ENCODE measurements at places on chromosomes 3 and 15. TPM values are rescaled to one million over a fixed set of nuclear protein-coding genes. Genes with fewer than 3 reads are reported as not detected.

Gene ULK4
- 14.2 TPM for total RNA-seq

Gene GREM1
- 0.17 TPM for total RNA-seq

Gene NEK10
- 3.3 TPM for total RNA-seq

Gene CYFIP1
- 169 TPM for total RNA-seq

DNA sequence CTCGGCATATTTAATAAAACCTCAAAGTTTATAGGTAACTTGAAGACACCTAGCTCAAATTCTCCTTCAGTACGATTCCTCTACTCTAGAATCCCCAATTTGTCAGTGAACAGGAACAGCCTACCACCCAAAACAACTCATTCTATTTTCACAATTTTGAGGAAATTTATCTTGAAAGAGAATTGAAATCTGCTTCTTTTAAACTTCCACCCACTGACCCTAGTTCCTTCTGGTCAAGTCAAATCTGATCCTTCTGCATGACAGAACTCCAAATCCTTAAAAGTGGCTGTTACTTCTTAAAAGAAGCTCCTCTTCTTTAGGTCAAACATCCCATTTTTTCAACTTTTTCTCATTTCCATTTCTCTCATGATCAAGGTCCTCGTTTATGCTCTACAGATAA is 4.4 kb downstream of the GABPB1 start:
- peaks cover 23% of the 10 kb centered on the region for H3K4me1 ChIP-seq
- peaks cover 4% of the 10 kb centered on the region for H3K36me3 ChIP-seq
- H3K4me3 ChIP-seq: no peak overlapping the region

Gene EPHB3
- total RNA-seq: 11.7 TPM

Gene ITIH1
- 14.1 TPM for total RNA-seq

Gene MASP1
- 0.60 TPM for total RNA-seq

Gene MUC4
- 0.44 TPM for total RNA-seq

Gene SQOR
- 39.3 TPM for total RNA-seq

- peaks cover 3% of the 10 kb centered on the region for H3K36me3 ChIP-seq
- H3K27ac ChIP-seq: peak overlapping the region; percentile 91
Measured at GRCh38 chr15:90004252-90004651, 3.1 kb downstream of the ZNF710 start.

DNA sequence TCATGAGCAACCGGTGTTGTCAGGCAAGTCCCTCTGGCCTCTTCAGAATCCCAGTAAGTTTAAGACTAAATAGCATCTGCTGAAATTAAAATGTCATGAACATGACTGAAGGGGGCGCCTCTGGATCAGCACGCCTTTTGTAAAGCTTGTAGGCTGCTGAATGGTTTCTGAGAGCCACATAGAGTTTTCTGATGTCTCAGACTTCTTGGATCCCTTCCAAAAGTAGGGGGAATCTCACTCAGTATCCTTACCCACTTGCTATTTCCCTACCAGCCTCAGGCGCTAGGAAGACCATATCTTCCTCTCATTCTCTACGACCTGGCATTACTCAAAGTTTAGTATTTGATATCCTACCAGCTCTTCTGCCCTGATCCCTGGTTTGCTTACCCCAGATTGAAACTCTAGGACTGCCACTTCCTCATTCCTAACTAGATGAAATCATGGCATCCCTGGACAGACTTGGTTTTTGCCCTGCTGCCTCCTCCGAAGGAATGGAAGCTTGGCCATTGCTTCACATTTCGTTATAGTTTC is 62.7 kb upstream of the CD47 start:
- peaks cover 17% of the 10 kb centered on the region for H3K4me1 ChIP-seq
- no peaks in the 10 kb centered on the region for H3K36me3 ChIP-seq
- no peaks in the 10 kb centered on the region for H3K27me3 ChIP-seq
- no peak for DNase-seq
- no peak overlapping the region for H3K27ac ChIP-seq

GRCh38 chr15:31337352-31338031 is 10.9 kb downstream of the KLF13 start:
- H3K27ac ChIP-seq: no peak overlapping the region
- peaks cover 20% of the 10 kb centered on the region for H3K4me1 ChIP-seq
- no peak overlapping the region for H3K4me3 ChIP-seq
- no peaks in the 10 kb centered on the region for H3K36me3 ChIP-seq
- DNase-seq: no peak
- H3K27me3 ChIP-seq: no peaks in the 10 kb centered on the region

DNA sequence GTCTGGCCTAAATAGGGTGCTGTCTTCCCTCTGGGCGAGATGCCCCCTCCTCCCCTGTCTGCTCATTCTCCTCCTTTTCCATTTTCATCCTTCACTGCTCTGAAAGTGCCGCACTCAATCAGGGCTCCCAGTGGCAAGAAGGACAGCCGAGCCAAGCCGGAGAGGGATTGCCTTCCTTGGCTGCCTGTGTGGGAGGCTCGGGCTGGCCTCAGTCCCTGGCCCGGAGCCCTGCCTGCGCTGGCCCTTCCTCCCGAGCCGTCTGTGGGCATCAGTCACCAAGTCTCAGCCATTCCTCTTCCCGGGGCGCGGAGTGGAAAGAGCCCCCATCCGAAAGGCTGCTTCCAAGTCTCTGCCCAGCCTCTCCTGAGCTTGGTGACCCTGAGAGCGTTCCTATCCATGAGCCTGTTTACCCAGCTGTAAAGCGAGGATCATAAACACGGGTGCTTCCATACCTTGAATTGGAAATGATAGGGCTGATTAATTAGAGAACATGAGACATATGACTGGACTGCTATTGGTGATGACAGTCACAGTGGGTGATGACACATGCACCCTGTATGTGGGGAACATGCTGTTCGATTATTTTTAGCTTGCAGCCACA is 59.1 kb upstream of the TLE3 start:
- H3K4me1 ChIP-seq: peaks cover 41% of the 10 kb centered on the region

Gene XCR1
- total RNA-seq: not detected

Gene STRA6
- 17.9 TPM for total RNA-seq

- peak overlapping the region; percentile 69 for H3K27ac ChIP-seq
- H3K4me3 ChIP-seq: no peak overlapping the region
- H3K27me3 ChIP-seq: no peaks in the 10 kb centered on the region
- H3K36me3 ChIP-seq: no peaks in the 10 kb centered on the region
- DNase-seq: no peak
Measured at GRCh38 chr3:72487946-72488737, 360.1 kb downstream of the SHQ1 start.

DNA sequence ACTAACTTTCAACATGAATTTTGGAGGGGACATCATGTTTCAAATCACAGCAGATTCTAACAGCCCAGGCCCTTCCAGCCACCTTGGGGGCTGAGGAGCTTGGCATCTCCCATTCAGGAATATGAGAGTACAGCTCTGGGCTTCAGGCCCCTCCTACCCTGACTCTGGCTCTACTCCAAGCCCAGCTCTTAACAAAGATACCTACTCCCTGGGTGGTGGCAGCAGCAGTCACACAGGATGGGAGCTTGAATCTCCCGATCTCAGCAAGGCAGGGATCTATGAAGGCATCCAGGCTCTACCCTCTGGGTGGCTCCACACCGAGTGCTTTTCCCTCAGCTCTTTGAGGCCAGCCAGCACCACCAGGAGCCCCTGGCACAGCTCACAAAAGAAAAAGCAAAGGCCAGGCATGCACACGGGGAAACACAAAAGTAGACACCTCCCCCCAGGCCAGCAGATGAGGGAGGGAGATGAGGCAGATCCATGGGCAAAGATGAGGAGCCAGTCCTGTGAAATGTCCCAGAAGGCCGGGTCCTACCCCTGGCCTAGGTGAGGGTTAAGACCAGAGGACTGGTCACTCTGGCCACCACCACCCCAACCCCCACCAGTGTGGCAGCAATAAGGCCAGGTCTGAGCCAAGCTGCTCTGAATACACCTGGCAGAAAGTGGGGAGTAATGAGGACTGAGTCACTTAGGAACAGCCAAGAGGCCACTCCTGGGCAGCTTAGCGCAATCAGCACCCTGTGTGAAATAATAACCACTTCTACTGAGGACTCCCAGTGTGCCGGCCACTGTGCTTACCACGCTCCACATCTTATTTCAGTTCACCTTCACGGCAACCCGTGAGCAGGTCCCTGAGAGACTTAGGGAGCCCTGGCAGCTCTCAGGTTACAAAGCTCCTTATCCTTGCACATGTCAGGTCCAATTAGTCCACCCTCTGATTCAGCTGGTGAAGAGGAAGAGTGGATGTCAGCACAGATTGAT is 24.3 kb downstream of the PLA2G4F start:
- H3K36me3 ChIP-seq: no peaks in the 10 kb centered on the region
- H3K27ac ChIP-seq: no peak overlapping the region
- peaks cover 12% of the 10 kb centered on the region for H3K27me3 ChIP-seq
- DNase-seq: no peak

DNA sequence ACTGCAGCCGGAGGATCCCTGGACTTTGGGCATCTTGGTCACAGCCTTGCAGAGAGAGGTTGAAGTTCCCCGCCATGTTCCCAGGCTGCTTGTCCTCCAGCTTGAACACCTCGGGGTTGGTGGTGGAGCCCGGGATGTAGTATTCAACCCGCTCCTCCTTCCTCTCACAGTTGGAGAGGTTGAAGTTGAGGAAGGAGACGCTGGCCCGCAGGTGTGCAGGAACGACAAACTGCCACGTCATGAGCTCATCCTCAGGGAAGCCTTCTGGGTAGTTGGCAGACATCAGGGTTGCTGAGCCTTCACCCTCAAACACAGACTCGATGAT is 35.7 kb downstream of the CDCP1 start:
- no peak overlapping the region for H3K4me3 ChIP-seq
- H3K4me1 ChIP-seq: no peaks in the 10 kb centered on the region
- no peak overlapping the region for H3K27ac ChIP-seq
- no peak for DNase-seq

- no peak for DNase-seq
- no peak overlapping the region for H3K4me3 ChIP-seq
- H3K36me3 ChIP-seq: no peaks in the 10 kb centered on the region
- no peak overlapping the region for H3K27ac ChIP-seq
- H3K4me1 ChIP-seq: no peaks in the 10 kb centered on the region
Measured at GRCh38 chr15:47507221-47507985, 209.9 kb upstream of the SEMA6D start.

DNA sequence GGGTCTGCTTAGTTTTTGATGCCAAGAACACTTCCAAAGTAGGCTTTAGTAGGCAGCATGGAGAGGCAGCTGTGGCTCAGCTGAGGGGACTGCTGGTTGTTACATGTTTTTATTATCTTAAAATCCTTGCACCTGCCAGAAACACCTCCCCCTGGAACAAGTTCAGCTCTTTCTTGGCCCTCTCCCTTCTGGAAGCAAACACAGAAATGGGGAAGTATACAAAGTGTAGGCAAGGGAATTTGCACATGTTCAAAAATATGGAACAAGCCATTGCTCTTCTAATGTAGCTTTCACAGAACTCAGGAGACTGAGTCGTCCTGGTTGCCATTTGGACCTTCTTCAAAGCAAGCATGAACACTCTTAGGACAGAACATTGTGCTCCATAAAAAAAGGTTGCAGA is 169.1 kb upstream of the SEMA6D start:
- H3K36me3 ChIP-seq: no peaks in the 10 kb centered on the region
- H3K4me1 ChIP-seq: no peaks in the 10 kb centered on the region
- no peak for DNase-seq
- no peaks in the 10 kb centered on the region for H3K27me3 ChIP-seq
- no peak overlapping the region for H3K27ac ChIP-seq
- no peak overlapping the region for H3K4me3 ChIP-seq

- no peak overlapping the region for H3K27ac ChIP-seq
- no peak for DNase-seq
- H3K27me3 ChIP-seq: peaks cover 6% of the 10 kb centered on the region
- no peak overlapping the region for H3K4me3 ChIP-seq
- peaks cover 2% of the 10 kb centered on the region for H3K36me3 ChIP-seq
Measured at GRCh38 chr3:124879337-124879680, 7.9 kb downstream of the ITGB5 start.

DNA sequence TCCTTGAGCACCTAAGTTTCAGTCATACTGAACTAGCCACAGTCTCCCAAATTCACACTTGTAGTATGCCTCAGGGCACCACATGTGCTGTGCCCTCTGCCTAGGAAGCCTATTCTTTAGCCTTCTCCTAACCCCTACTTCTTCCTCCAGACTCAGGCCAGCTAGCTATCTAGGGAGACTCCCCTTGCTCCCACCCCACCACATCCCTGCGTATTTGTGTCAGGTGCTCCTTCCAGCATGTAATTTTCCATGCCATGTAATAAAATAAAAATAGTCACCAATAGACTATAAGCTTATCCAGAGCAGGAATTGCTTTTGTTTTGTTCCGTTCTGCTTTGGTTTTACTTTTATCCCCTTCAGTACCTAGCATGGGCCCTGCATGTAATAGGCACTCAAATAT is 14.9 kb upstream of the GJD2 start:
- DNase-seq: no peak
- no peaks in the 10 kb centered on the region for H3K36me3 ChIP-seq
- no peak overlapping the region for H3K27ac ChIP-seq
- no peaks in the 10 kb centered on the region for H3K4me1 ChIP-seq

Gene PTPN9
- 35.2 TPM for total RNA-seq

GRCh38 chr3:177180506-177180905 is 16.8 kb downstream of the TBL1XR1 start:
- H3K36me3 ChIP-seq: peaks cover 9% of the 10 kb centered on the region
- peaks cover 18% of the 10 kb centered on the region for H3K4me1 ChIP-seq
- no peak for DNase-seq
- no peaks in the 10 kb centered on the region for H3K27me3 ChIP-seq
- H3K4me3 ChIP-seq: no peak overlapping the region

- DNase-seq: no peak
- H3K27ac ChIP-seq: no peak overlapping the region
- no peak overlapping the region for H3K4me3 ChIP-seq
- H3K27me3 ChIP-seq: peaks cover 9% of the 10 kb centered on the region
Measured at GRCh38 chr3:44893097-44893496, 18.7 kb downstream of the TGM4 start.

GRCh38 chr3:48881006-48881405 is 17.7 kb downstream of the SLC25A20 start:
- H3K27ac ChIP-seq: no peak overlapping the region
- H3K36me3 ChIP-seq: peaks cover 4% of the 10 kb centered on the region
- no peaks in the 10 kb centered on the region for H3K27me3 ChIP-seq
- DNase-seq: no peak
- H3K4me3 ChIP-seq: no peak overlapping the region

GRCh38 chr3:54146506-54147239 is 24.3 kb downstream of the CACNA2D3 start:
- H3K4me1 ChIP-seq: no peaks in the 10 kb centered on the region
- no peak overlapping the region for H3K27ac ChIP-seq
- H3K27me3 ChIP-seq: peaks cover 30% of the 10 kb centered on the region
- no peaks in the 10 kb centered on the region for H3K36me3 ChIP-seq

DNA sequence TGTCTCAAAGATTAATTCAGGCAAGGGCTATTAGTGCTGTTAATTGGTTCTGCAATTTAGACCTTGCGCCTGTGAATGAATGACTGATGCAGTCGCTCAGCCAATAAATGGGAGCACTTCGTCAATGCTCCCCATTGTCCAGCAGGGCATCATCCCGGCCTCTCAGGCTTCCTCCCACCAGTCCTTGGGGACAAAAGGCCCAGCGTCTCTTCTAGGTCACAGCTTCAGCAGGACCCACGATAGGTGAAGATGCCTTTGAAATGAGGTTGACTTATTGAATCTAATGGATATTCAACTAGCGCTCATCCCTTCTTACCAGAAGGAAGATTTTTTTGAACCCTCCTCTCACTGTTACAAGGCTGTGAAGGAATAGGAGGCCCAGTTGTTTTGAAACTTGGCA is 47.7 kb upstream of the CLDN18 start:
- no peaks in the 10 kb centered on the region for H3K4me1 ChIP-seq
- no peak for DNase-seq
- peaks cover 11% of the 10 kb centered on the region for H3K27me3 ChIP-seq
- no peak overlapping the region for H3K4me3 ChIP-seq

Gene ATP10A
- 0.07 TPM for total RNA-seq

Measured in progenitor cell of endocrine pancreas (in vitro differentiated cells).